Metanephros (tissue), 2 donors: ENCODE measurements at places on chromosomes 1 and 21. TPM values are rescaled to one million over a fixed set of nuclear protein-coding genes. Genes with fewer than 3 reads are reported as not detected.

Gene PSRC1
- 8.1 TPM for total RNA-seq

Gene PADI1
- not detected for total RNA-seq

Gene BARHL2
- not detected for total RNA-seq

Gene BACH1
- total RNA-seq, result 79.8 TPM

Gene CNN3
- total RNA-seq, result 249 TPM

Gene NLRP3
- 4.0 TPM for total RNA-seq

Gene PTPN7
- total RNA-seq, result 3.0 TPM

Gene ITGB2
- total RNA-seq, result 39.2 TPM

Gene S100A2
- total RNA-seq, result 5.3 TPM

Gene C4BPA
- total RNA-seq, result 0.76 TPM

Gene EPS8L3
- total RNA-seq, result 0.41 TPM

Gene AMY1C
- not detected for total RNA-seq

Gene ROR1
- total RNA-seq, result 33.9 TPM

Gene LDLRAD2
- 0.23 TPM for total RNA-seq

Gene RASSF5
- 10.7 TPM for total RNA-seq

Gene LRRC8C
- total RNA-seq, result 6.5 TPM
